ENCODE measurements at places on chromosomes 12 and 14.

DNA sequence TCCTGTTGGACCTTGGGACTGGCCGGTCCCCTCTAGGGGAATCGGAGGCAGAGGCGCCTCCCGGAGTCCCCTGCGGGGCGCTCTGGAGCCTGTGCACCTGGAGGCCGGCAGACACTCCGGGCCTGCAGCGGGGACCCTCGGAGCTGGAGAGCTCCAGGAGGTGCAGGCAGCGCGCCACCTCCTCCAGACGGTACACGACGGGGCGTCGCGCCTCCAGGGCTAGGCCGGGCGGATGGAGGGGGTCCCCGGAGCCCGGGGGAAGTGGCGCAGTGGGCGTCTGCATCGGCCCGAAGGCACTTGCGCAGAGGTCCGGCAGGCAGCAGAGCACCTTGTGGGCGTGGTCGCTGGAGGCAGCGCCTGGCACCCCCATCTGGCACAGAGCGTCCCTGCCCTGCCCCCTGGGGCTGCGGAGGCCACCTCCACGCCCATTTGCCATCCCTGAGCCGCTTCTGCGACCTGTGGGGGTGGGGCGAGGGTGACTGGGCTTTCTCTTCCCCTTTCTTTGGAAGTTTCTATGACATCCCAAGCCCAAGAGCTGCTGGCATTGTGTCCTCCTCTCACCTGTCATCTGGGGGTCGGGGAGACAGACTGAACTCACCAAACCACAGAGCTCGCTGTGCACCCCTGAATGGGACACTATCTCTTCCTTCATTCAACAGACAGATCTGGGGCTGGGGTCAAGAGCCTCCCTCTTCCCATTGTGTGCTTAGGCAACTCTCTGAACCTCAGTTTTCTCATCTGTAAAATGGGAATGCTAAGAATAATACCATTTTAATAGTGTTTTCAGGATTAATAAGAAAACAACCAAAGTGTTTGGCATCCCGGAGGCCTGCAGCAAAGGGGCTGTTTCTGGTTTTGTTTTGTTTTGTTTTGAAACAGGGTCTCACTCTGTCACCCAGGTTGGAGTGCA, 37.5 kb upstream of the CORO1C start:
- DNase-seq = no peak

DNA sequence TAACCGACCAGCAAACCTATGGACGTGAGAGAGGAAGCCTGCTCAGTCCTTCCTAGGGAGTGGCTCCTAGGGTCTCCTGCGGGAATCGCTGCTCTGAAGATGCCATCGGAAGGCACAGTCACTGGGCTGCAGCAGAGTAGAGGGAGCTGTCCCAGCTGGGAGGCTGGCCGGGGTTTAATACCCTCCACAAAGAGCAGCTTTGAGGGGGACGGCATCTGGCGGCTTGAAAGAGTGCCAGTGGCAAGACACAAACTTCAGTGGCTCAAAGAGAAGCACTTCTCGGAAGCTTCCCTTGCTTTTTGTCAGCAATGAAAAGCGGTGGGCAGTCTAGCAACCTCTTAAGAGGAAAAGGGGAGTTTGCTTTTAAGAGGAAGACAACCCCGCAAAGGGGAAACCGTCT, 114.6 kb downstream of the TMEM132C start:
- DNase-seq = no peak

DNA sequence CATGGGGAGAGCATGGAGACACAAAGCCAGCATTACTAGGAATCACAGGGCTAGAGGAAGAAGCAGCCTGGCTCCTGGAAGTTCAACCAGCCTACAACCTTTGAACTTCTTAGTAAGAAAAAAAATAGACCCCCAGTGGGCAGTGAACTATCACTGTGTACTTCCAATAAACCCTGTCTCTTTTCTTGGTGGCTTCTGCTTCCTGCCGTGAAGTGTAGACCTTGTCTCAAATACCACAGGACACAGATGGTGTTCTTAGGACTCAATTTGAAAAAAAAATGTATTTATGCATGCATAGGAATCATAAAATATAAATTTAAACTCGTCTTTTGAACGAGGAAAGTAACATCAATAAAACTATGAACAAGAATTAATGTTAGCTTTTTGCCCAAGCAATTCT, 3.6 kb upstream of the PTGER2 start:
- no peak for DNase-seq

- no peak for DNase-seq
Measured at GRCh38 chr12:124568431-124569374, 1.3 kb upstream of the NCOR2 start.
